ENCODE measurements at places on chromosomes 1 and 21.

DNA sequence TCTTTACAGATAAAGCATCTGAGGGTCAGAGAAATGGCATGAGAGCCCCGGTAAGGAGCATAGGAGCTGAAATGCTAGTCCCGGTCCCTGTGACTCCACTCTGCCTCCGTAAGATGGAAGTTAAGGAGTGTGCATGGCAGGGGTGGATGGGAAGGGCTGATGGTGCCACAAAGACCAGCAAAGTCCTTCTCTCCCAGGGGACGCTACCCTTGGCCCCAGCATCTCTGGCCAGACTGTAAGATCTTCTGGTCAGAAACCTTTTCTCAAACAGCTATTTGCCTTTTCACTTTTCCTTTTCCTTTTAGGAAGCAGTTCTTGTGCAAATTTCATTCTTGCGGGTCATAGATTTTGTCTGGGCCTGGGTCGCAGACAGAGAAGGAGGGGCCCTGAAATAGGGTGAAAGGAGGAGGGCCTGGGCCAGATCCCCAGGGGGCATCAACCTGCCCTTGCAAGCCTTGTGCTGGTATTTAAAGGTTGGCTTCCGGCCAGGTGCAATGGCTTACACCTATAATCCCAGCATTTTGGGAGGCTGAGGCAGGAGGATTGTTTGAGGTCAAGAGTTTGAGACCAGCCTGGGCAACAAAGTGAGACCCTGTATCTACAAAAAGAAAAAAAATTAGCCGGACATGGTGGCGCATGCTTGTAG, 14.4 kb upstream of the EPS8L3 start:
- DNase-seq = no peak

- no peak for DNase-seq
These were observed 3.6 kb upstream of the SPSB1 start for GRCh38 chr1:9289090-9289534.

- DNase-seq = no peak
These were observed 7.8 kb upstream of the CHAF1B start for GRCh38 chr21:36377391-36377842.

DNA sequence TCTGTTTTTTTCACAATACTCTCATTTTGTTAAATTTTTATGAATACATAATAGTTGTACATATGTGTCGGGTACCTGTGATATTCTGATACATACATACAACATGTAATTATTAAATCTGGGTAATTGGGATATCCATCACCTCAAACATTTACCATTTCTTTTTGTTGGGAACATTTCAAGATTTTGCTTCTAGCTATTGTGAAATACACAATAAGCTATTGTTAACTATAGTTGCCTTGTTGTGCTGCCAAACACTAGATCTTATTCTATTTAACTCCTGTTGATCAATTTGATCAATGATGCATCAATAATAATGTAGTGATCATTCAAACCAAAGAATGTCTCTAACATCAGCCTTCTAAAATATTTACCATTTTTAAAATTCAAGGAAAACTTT, 234.6 kb upstream of the NR5A2 start:
- no peak for DNase-seq

DNA sequence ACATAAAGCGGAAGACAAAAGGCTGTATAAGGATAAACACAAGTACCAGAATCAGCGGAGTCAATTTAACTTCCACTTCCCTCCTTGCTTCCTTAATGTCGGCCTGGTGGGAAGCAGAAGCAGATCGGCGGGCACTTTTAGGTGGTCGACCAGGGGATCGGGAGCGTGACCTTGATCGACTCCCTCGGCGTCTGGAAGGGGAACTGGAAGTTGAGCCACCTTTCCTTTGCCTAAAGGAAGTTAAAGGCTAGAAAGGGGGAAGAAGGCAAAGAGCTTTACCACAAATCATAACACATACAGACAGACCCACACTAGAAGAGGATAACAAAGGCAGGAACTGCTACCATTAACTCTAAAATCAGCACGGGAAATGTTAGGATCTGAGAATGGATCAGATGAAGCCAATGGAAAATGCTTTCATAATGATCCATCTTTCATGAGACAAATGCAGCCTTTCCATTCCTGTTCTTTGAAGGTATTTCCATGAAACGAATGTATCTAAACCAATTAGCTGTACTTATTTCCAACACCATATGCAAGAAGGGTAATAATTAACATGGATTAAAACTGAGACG, 5.7 kb downstream of the LBR start:
- no peak for DNase-seq

- no peak for DNase-seq
These were observed 40.2 kb upstream of the MPZL1 start for GRCh38 chr1:167681451-167682098.

DNA sequence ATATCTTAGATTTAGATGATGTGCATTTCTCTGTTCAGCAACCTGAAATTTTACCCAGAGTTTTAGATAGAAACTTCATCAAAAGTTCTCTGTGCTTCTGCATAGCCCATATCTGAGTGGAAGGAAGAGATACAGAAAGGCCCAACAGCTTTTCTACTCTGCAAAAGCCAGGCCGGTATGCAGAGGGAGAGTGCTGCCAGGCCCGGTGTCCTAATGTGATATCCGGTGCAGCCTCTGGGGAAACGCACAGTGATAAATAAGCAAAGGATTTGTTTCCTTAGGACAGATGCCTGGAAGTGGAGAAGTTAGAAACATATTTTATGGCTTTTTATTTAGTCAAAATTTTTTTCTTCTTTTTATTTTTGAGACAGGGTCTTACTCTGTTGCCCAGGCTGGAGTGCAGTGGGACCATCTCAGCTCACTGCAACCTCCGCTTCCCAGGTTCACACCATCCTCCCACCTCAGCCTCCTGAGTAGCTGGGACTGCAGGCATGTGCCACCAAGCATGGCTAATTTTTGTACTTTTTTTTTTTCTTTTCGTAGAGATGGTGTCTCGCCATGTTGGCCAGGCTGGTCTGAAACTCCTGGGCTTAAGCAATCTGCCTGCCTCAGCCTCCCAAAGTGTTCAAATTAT, 145.8 kb downstream of the PATJ start:
- DNase-seq = no peak

DNA sequence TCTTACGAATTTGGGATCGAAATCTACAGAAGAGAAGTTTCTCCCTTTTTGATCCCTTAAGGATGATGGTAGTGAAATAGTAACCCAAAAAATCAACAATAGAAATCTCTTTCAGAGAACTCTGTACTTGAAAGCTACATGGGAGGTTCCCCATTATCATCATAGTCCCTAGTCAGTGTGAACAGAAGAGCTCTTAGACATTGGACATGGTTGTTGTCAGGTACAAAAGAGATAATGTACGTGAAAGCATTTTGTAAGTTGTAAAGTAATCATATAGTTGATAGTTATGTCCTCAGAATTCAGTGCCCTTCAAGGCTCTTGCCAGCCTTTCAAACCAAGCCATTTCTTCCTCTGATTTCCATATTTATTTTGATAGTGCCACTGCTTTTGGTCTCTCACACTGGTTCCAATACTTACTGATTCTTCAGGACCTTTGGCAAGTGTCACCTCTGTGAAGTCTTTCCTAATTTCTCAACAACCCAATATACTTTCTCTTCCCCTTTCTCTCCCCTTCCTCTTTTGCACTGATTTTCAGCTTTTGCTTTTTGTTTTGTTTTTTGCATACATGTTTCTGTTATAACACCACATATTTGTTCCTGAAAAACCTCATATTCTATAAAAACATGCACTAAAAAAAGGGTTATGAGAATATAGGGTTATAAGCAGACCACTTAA, 22.4 kb downstream of the VPS45 start:
- no peak for DNase-seq

DNA sequence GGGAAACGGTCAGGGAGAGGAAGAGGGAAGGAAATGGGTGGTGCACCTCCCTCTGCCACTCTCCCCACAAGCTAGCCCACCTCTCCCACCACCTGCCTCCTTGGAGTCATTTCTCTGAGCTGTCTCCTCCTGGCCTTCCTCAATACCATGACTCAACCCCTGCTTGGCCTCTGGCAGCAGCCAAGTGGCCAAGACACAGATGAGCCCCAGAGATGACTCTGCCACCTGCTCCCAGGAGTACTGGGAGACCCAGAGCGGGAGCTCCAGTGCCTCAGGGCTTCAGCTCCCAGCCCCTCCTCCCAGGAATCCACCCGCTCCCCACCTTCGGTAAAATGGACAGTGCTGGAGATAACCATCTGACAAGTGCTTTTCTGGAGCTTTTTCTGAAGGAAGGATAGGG, 2.6 kb downstream of the S100A16 start:
- no peak for DNase-seq

DNA sequence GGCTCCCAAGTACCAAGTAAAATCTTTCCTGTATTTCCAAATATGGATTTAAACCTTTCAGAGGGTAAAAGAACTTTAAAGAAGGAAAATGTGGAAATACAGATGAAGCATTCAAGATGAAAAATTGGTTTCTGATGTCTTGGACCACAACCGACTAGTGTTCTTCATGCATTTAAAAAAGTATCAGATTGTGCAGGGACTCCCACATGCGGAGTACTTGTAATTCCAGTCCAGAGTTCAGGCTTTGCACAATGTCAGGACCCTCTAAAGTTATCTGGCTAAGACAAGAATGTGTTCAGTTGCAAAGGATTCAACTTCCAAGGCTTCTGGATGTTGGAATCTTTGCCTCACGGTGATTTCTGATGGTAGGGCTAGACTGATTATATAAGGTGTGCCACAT, 66.7 kb downstream of the RGL1 start:
- DNase-seq = no peak

GRCh38 chr1:44792736-44793502, 4.9 kb upstream of the BEST4 start:
- DNase-seq = no peak

GRCh38 chr1:15684468-15685291, 560 bp downstream of the PLEKHM2 start:
- no peak for DNase-seq

DNA sequence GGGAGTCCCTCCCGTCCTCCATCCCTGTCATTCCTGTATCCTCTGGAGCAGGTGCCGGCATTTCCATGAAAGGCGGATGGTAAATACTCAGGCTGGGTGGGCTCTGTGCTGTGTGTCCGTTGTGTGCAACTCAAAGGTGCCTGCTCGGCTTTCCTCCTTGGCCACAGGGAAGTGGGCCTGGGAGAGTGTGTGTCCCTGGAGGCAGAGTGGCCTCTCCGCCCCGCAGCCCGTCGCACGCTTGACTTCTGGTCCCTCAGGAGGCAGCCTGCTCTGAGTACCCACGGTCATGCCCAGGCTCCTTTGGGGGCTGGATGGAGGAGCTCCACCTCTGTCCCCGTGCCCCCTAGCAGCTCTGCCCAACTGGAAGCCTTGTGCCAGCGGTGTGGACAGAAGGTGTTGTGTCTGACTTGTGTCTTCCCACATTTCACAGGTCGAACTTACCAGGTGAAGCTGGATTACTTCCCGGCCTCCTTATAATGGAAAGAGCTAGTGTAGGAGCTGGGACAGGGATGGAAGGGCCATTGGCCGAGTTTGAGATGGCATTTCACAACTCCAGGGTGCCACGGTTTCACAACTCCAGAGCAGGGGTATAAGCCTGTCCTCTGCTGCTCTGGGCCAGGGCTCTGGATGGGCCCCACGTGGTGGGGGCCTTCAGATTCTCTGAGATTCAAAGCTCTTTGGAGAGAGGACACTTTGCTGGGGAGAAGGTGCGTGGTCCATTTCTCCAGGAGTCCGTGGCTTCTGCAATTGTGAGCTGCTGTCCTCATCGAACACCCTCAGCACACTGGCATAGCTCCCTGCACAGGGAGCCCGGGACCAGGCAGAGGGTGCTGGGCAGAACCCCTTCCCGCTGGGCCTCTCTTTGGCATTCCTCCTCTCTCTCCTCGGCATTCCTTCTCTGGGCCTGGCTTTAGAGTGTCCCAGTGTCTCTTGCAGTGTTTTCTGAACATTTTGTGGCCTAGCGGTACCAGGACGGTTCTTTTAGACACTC, 152.7 kb upstream of the COL6A1 start:
- no peak for DNase-seq

- DNase-seq = no peak
These were observed 22.5 kb upstream of the SLC27A3 start for GRCh38 chr1:153752571-153753195.

DNA sequence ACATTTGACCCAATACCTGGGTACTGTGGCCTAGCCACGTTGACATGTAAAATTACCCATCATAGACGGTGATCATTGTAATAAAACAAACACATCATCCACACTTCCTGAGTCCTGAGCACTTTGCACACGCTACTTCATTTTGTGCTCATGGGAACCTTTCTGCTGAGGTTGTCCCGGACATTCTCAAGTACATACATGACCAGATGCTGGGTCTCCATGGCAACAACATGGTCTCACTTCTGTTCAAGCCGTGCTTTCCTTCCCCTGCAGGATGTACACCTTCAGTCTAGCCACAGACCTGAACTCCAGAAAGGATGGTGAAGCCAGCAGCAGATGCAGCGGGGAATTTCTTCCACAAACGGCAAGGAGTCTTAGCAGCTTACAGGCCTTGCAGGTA, 22.7 kb downstream of the UBASH3A start:
- no peak for DNase-seq

GRCh38 chr1:169681140-169681539, 30.3 kb downstream of the SELL start:
- no peak for DNase-seq

GRCh38 chr1:56502700-56503245, 76.6 kb downstream of the PLPP3 start:
- DNase-seq = peak; percentile 13

DNA sequence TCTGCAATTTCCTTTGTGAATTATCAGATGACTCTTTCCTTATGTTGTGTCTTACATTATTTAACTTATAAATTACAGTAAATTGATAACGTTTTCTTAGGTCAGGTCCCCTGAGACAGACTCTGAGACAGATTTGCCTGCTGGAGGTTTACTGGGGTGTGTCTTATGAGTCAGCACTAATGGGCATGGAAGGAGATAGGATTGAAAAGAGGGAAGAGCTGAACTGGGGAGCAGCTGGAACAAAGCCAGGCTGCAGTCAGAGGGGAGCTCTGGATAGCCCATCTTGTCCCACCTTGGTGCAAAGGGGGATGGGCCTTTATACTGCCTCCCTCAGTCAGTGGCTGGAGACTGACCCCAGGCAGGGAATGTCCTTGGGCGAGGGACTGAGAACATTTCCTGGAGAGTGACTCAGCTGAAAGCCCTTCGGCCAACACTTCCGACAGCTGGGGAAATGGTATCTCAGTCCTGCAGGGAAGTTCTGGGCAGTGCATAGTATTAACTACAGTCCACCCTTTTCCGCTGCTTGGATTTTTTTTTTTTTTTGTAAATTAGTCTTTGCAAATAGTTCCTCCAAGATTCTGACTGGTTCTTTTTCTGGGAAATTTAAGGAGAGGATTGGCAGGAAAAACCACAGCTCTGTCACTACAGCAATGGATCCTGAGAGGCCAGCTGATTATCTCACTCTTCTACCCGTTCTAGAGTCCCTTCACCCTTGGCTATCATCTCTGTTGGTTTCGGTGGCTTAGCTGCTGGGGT, 39.1 kb upstream of the CDC42BPA start:
- DNase-seq = no peak

- DNase-seq = no peak
These were observed 187.0 kb upstream of the OLFM3 start for GRCh38 chr1:102183711-102184110.

- DNase-seq = no peak
These were observed 24.9 kb upstream of the GLIS1 start for GRCh38 chr1:53763911-53764310.

GRCh38 chr1:66300972-66301451, 232.9 kb upstream of the SGIP1 start:
- DNase-seq = no peak
